ENCODE measurements at places on chromosomes 3 and 15. TPM values are rescaled to one million over a fixed set of nuclear protein-coding genes. Genes with fewer than 3 reads are reported as not detected.

MYL3 gene
- not detected for total RNA-seq

- peak; percentile 23 for DNase-seq
Observed at GRCh38 chr15:76565366-76565765, 228.8 kb downstream of the ISL2 start.

- DNase-seq, result peak; percentile 48
Observed at GRCh38 chr3:150346981-150347863, 60.9 kb upstream of the TSC22D2 start.

GRCh38 chr3:82081351-82081750, 319.9 kb upstream of the GBE1 start:
- DNase-seq, result no peak
